ENCODE measurements at places on chromosomes 1 and 21. TPM values are rescaled to one million over a fixed set of nuclear protein-coding genes. Genes with fewer than 3 reads are reported as not detected.

DNA sequence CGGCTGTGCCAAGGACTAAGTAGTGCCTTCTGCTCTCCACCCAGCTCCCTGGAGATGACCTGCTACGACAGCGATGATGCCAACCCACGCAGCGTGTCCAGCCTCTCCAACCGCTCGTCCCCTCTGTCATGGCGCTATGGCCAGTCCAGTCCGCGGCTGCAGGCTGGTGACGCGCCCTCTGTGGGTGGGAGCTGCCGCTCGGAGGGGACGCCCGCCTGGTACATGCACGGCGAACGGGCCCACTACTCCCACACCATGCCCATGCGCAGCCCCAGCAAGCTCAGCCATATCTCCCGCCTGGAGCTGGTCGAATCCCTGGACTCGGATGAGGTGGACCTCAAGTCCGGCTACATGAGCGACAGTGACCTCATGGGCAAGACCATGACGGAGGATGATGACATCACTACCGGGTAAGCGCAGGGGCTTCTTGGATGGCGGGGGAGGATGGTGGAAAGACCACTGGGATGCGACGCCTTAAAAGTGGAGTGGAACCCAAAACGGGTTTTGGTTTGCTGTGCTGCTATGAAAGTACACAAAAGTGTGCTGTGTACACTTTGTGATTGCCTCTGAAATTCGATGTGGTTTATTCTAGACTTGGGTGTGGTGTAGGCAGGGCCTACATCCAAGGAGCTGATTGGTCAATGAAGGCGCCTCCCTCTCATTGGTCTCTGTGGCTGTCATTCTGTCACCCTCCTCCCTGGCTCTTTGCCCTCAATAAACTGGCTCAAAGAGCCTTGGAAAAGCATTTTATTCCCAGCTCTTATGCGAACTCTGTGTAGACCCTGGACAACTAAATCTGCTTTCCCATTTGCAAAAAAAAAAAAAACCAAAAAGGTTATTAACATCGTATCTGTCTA lies 110.4 kb upstream of the IPO9 start:
- DNase-seq, result no peak

- DNase-seq, result no peak
Observed at GRCh38 chr1:200333329-200333728, 76.5 kb downstream of the ZNF281 start.

GRCh38 chr1:11794446-11795237 lies 11.1 kb downstream of the MTHFR start:
- no peak for DNase-seq

DNA sequence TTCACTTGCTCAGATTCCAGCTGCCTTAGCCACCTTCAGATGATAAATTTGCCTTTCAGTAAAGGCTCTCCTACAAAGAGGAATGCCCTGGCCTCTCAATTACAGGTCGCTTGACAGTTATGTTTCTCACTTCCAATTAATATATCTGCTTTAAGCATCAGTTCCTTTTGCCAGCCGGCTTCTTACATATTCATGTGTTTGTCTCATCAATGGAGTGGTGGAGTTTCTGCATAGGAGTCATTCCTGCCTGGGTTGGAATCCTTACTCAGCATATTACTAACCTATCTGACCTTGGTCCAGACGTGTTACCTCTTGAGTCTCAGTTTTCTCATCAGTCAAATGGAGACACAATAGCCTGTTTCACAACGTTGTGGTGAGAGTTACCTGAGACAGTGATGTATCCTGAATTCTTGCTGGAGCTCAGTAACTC lies 9.4 kb upstream of the SESN2 start:
- DNase-seq, result no peak

GRCh38 chr1:243646841-243647240 lies 203.2 kb downstream of the AKT3 start:
- DNase-seq, result no peak

DNA sequence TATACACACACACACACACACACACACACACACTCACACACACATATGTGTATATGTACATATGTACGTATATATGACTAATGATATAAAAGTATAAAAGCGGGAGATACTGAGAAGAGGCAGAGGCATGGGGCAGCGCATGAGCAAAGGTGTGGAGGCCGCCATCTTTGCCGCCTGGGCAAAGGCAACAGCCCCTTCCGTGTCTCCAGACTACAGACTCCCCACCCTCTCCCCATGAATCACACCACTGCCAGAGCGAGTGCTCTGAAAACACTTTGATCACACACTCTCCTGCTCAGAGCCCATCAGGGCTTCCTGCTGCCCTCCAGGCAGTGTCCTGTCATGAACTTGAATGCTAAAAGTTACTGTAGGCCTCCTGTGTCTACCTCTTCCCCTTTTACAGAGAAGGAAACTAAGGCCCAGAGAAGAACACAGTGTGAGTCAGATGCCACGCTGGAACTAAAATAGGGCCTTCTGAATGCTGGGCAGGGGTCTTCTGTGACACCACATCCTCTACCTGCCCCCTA lies 54.7 kb upstream of the SSBP3 start:
- DNase-seq, result no peak

Gene POGZ
- 18.2 TPM for total RNA-seq

Gene BCAN
- not detected for total RNA-seq

Gene CLCA1
- not detected for total RNA-seq

Gene RGSL1
- not detected for total RNA-seq
